Body of pancreas (tissue), 4 donors: ENCODE measurements at places on chromosomes 11 and 22.

- peak; percentile 7 for DNase-seq
Measured at GRCh38 chr11:46072172-46072964, 48.9 kb downstream of the PHF21A start.

DNA sequence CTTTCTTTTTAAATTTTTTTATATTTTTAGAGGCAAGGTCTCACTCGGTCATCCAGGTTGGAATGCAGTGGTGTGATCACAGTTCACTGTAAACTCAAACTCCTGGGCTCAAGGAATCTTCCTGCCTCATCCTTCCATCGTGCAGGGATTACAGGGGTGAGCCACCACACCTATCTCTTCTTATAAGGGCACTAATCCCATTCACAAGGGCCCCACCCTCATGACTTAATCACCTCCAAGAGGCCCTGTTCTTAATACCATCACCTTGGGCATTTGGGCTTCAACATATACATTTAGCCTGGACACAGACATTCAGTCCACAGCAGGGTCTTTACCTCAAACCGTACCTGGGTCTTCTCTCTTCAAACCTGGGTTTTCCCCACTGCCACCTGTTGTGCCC lies 4.5 kb upstream of the GTSE1 start:
- no peak for DNase-seq

DNA sequence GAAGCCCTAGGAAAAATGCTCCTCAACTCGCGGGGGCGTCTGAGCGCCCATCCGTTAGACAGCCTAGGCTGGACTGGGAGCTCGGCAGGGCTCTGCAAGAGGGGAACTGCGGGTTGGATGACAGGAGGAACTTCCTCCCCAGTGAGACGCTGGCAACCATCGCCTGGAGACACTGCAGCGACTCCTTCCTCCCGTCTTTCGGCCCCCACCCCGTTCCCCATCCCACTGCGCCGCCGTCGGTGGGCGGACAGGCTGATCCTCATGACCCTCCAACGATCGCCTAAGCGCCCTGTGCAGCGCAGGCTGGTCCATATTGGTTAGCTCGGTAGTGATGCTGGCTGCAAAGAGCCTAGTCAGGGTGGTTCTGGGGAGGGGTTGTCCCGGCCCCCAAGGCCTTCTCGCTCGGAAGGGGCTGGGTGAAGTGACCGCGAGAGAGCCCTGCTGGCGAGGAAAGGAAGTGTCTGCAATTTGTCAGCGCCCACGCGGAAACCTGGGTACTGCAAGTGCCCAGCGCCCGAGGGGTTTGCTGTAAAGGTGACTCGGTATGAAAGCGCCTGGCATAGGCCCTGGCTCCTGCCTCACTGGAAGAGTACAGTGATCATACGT lies 638 bp downstream of the NRGN start:
- peak; percentile 22 for DNase-seq

- no peak for DNase-seq
Measured at GRCh38 chr11:106989078-106989455, 29.2 kb downstream of the GUCY1A2 start.

- no peak for DNase-seq
Measured at GRCh38 chr11:103936059-103936458, 100.4 kb upstream of the DDI1 start.

- no peak for DNase-seq
Measured at GRCh38 chr11:124943254-124943616, 7.4 kb upstream of the HEPACAM start.

DNA sequence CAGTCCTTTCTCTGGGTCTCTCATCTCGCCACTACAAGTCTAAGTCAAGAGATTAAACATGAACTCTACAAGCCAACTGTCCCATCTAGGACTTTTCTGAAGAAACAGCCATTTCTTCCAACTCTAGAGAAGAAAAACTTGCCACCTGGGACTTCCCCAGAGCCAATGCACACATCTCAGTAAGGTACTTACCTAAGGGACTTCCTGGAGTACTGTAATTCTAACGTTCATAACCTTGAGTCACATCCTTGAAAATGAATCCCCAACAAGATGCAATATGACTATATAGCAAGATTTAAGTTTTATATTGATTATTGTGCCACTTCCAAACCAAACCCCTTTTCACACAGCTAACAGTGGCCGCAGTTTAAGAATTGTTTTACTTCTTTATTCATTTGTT lies 11.9 kb upstream of the ISX start:
- DNase-seq, result no peak

- no peak for DNase-seq
Measured at GRCh38 chr11:132838627-132839026, 693.7 kb downstream of the OPCML start.

- DNase-seq, result no peak
Measured at GRCh38 chr11:121004206-121004840, 19.6 kb upstream of the TBCEL start.

- DNase-seq, result no peak
Measured at GRCh38 chr11:17260020-17260419, 16.5 kb upstream of the NUCB2 start.

DNA sequence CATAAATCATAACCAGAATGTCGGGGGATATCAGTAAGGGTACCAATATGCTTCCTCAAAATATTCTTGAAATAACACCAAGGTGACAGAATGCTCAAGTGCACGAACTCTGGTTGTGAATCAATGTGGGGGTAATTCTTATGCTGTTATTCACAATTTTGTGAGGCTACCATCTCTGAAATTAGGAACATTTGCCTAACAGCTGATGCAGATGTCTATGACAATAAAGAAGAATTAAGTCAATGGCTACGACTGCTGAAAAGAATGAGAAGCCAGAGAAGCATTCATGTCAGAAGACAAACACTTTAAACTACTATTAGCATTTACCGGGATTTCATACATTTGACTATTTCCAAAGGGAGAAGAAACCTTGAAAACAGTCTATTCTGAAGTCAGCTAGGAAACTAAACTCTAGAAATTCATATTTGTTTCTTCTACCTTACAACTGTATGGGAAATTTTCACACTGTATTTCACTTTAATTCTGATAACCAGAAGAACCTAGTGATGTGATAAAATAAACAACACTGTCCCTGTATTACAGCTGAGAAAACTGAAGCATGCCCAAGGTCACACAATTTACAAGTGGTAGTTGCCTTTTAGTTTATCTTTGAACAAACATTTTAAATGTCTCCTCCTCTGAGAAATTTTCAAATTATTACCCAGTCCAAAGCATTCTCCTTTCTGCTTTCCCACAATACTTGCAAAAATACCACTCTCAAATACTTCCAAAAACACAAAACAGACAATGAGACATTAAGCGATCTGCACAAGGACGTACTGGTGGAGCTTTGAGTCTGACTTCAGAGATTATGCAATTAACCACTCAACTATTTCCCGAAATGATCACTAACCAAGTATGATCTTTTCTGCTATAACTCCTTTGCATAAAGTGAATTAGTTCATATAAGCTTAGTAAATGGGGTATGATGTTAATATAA lies 18.0 kb upstream of the ARHGAP32 start:
- no peak for DNase-seq

DNA sequence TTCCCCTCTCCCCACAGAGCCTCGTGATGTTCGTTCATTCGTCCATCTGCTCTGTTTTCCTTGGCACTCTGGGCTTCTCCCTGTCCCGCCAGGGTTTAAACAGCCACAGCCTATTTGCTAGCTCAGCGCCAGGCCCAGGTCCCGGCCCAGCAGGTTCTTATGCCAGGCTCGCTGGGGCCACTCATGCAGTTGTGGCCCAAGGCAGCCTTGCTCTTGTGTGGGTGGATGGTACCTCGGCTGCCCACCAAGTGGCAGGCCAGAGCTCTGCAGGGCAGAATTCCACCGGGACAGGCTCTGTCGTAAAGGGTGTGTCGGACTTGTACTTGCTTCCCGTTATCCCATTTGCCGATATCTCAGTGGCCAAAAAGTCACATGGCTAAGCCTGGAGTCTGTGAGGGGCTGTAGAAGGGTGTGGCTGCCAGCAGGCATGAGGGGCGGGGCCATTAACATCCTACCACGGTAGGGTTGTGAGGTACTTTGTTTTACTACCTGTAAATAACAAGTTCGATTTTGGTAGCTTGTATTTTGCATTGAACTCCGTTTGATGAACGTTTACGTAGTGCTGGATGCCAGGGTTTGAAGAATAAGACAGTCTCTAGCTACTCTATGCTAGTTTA lies 7.9 kb downstream of the FAM118A start:
- DNase-seq, result no peak

GRCh38 chr11:108037636-108038035 lies 28.9 kb downstream of the CUL5 start:
- no peak for DNase-seq

DNA sequence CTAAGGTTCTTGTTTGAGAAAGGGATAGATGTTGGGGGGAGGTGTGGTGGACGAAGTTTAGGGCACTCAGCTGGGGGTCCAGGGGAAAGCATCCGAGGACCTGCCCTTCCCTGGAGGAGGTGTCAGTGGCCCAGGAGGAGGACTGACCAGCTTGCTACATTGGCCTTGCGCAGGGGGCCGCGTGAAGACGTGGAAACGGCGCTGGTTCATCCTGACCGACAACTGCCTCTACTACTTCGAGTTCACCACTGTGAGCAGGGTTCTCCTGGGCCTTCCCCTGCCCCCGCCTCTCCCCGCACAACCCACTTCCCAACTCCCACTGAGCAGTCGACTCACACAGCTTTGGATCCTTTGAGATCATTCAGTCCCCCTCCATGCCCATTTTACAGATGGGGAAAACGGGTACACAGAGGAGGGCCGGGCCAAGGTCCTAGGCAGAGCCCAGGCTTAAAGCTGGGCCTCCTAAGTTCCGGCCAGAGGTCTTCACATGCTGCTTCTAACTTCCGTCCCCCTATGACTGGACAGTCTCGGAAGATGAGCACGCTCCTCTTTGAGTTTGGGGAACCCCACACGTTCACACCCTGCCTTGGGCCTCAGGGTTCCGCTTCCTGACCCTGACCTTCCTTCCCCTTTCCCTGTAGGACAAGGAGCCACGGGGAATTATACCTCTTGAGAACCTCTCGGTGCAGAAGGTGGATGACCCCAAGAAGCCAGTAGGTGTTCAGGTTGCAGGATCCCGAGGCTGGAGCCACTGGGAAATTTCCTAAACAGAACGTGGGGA lies 28.7 kb downstream of the CYTH4 start:
- peak; percentile 62 for DNase-seq

GRCh38 chr11:66979336-66979980 lies 4.4 kb downstream of the C11orf86 start:
- no peak for DNase-seq

DNA sequence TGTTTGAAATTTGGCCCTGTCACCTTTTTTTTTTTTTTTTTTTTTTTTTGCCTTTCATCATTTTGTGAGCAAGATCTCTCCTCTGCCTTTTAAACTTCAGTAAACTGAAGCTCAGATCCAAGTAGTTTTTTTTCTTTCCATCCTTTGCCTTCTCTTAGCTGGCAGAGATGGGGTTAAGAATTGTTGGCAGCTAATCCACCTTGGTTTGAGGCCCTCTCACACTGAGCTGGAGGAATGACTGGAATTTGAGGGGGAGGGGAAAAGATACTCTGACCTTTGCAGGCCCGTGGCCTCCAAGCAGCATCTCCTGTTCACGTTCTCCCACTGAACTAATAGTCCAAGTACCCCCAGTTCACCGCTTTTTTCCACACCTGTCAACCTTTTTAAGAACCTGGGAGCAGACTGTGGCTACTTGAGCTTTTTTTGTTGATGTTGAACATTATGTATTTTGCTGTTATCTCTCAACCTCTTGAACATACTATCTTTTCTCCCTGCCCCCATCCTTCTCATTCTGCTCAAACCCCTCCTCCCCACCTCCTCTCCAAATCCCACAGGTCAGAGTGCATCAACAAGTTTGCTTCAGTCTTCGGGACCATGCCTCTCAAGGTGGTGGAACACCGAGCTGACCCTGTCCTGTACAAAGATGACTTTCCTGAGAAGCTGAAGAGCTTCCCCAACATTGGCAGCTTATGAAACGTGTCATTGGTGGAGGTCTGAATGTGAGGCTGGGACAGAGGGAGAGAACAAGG lies 66.2 kb downstream of the ALX4 start:
- DNase-seq, result peak; percentile 17

- no peak for DNase-seq
Measured at GRCh38 chr11:106482917-106483785, 405.7 kb downstream of the AASDHPPT start.

- peak; percentile 49 for DNase-seq
Measured at GRCh38 chr22:46737105-46737975, 712 bp downstream of the CERK start.

GRCh38 chr11:597166-597725 lies 18.5 kb downstream of the IRF7 start:
- DNase-seq, result no peak

DNA sequence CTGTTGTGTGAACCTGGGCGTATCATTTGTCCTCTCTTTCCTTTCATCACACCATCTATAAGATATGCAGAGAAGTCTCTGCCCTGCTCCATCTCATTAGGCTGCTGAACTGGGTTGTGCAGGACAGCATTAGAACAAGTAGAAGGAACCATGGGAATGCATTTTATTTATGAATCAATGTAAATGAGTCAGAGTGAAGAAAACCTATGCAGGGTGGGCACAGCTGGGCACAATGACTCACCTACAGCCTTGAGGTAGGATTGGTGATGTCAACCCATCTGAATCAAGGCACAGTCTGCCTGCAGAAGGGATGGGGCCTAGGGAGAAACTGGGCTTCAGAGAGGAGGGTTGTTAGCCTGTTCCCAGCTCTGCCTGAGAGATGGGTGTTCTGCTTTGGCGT lies 123.4 kb downstream of the CSNK2A3 start:
- DNase-seq, result no peak

DNA sequence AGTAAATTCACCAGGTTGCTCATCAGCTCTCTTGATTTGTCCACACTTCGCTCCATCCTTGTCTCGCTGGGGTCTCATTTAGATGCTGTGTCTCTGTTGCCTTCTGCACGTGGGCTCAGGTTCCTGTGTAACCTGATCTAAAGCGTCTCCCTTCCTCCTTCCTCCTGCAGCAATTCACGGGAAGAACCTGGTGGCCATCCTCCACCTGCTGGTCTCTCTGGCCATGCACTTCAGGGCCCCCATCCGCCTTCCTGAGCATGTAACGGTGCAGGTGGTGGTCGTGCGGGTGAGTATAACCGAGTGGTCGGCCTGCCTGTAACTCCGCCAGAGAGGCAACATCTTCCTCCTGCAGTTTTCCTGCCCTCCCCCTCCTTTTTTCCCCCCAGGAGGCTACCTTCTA lies 48.0 kb upstream of the PARVG start:
- DNase-seq, result no peak

DNA sequence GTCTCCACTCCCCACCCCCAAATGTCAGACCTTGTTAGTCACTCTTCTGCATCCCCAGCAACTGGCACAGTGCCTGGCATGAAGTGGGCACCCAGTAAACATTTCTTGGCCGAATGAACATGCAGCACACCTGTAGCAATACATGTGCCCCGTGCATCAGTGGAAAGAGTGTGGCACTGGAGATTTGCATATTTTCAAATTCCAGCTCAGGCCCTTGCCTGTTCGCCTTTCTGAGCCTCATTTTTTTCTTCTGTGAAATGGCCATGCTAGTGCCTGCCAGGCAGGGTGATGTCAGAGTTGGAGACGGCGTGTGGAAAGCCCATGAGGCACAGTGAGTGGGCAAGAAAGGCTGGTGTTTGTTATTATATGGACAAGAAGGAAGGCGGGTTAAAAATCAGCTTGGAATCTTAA lies 38.7 kb downstream of the CD82 start:
- no peak for DNase-seq

GRCh38 chr11:119749006-119749565 lies 20.1 kb upstream of the NECTIN1 start:
- DNase-seq, result no peak

- no peak for DNase-seq
Measured at GRCh38 chr11:126334659-126335462, 20.6 kb upstream of the ST3GAL4 start.
